HepG2 (cell line): ENCODE measurements at places on chromosomes 4 and X. TPM values are rescaled to one million over a fixed set of nuclear protein-coding genes. Genes with fewer than 3 reads are reported as not detected.

DNA sequence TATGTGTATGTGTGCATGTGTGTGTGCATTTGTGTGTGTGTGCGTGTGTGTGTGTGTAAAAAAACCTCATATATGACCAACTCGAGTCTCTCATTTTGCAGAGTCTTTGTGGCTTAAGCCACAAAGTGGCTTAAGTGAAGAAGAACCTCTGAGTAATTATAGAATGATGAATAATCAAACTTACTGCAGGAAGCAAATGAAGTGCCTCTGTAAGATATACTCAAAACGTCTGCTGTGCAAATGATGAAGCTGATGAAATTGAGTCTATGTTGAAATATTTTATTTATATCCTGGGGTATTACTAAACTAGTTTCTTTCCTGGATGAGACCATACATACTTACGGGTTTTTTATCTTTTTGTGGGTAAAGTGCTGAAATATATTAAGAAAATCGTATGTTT lies 1198.7 kb downstream of the PCDH7 start:
- DNase-seq, result no peak
- H3K36me3 ChIP-seq, result no peaks in the 10 kb centered on the region
- H3K4me3 ChIP-seq, result no peak overlapping the region
- no peaks in the 10 kb centered on the region for H3K27me3 ChIP-seq
- H3K27ac ChIP-seq, result no peak overlapping the region

GRCh38 chrX:79117078-79117477 lies 27.4 kb upstream of the GPR174 start:
- no peak for DNase-seq
- no peak overlapping the region for H3K27ac ChIP-seq
- H3K27me3 ChIP-seq, result no peaks in the 10 kb centered on the region
- H3K4me1 ChIP-seq, result no peaks in the 10 kb centered on the region
- no peaks in the 10 kb centered on the region for H3K36me3 ChIP-seq
- H3K4me3 ChIP-seq, result no peak overlapping the region

DNA sequence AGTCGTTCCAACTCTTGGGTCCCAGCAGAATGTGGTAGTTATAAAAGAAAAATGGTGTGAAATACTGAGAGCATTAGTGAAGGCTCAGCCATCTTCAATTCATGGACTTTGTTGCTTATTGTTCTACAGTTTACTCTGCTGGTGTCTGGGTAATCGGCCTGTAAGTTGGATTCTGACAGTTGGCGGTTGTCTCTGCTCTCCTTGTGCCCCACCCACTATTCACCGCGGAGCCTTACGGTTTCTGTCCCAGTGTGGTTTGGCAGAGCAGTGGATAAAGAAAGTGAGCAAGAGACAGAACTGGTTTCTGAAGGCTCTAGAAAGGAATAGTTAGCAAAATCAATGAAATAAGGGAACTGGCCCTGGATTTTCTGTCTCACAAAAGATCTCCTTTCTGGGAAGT lies 9.1 kb downstream of the LONRF3 start:
- no peaks in the 10 kb centered on the region for H3K27me3 ChIP-seq
- H3K4me1 ChIP-seq, result no peaks in the 10 kb centered on the region
- no peak for DNase-seq
- H3K36me3 ChIP-seq, result peaks cover 5% of the 10 kb centered on the region

DNA sequence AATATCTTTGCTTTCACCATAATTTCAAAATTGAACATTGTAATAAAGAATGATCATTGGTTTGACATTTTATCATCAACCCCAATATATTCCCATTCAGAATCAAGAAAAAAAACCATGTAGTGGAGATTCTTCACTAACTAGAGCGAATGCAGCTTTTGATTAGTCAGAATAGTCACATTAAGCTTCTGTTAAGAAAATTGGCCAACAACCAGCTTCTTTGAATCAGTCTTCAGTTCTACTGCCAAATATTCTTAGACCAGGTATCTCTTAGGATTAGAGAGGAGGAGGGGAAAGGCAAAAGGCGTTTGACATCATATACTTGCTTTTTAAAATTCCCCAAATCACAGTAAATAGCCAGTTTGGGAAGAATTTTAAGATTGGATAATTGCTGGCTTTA lies 22.2 kb upstream of the TBC1D8B start:
- no peaks in the 10 kb centered on the region; the same call in 1 of the 2 replicates for H3K36me3 ChIP-seq
- H3K4me1 ChIP-seq, result peaks cover 23% of the 10 kb centered on the region
- no peak overlapping the region for H3K4me3 ChIP-seq
- H3K27ac ChIP-seq, result no peak overlapping the region
- no peak for DNase-seq

GRCh38 chrX:22300130-22300529 lies 27.4 kb downstream of the CBLL2 start:
- no peaks in the 10 kb centered on the region for H3K36me3 ChIP-seq
- H3K27ac ChIP-seq, result no peak overlapping the region
- DNase-seq, result no peak
- H3K4me3 ChIP-seq, result no peak overlapping the region
- H3K4me1 ChIP-seq, result no peaks in the 10 kb centered on the region

GRCh38 chrX:40773809-40774208 lies 38.5 kb upstream of the MED14 start:
- H3K4me1 ChIP-seq, result no peaks in the 10 kb centered on the region
- H3K27ac ChIP-seq, result no peak overlapping the region
- no peaks in the 10 kb centered on the region for H3K36me3 ChIP-seq
- H3K4me3 ChIP-seq, result no peak overlapping the region
- DNase-seq, result no peak

DNA sequence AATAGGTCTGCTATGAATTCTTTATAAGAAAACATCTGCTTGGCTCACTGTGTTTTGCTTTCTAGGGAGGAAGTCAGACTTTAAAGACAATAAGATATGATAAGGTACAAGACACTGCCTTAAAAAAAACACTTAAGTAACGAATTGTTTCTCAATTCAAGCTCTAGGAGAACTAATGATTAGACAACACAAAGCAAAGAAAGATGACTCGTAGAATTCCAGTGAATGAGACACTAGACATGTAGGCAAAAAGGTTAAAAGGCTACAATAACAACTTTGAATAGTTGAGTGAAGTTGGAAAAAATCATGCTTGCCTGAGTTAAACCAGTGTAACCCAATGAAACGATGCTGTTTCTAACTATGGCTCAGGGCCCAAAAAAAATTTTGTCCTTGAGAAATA lies 344.4 kb upstream of the ACTRT1 start:
- H3K4me3 ChIP-seq, result no peak overlapping the region
- no peak for DNase-seq
- H3K27me3 ChIP-seq, result no peaks in the 10 kb centered on the region
- no peaks in the 10 kb centered on the region for H3K4me1 ChIP-seq
- no peaks in the 10 kb centered on the region for H3K36me3 ChIP-seq
- H3K27ac ChIP-seq, result no peak overlapping the region

DNA sequence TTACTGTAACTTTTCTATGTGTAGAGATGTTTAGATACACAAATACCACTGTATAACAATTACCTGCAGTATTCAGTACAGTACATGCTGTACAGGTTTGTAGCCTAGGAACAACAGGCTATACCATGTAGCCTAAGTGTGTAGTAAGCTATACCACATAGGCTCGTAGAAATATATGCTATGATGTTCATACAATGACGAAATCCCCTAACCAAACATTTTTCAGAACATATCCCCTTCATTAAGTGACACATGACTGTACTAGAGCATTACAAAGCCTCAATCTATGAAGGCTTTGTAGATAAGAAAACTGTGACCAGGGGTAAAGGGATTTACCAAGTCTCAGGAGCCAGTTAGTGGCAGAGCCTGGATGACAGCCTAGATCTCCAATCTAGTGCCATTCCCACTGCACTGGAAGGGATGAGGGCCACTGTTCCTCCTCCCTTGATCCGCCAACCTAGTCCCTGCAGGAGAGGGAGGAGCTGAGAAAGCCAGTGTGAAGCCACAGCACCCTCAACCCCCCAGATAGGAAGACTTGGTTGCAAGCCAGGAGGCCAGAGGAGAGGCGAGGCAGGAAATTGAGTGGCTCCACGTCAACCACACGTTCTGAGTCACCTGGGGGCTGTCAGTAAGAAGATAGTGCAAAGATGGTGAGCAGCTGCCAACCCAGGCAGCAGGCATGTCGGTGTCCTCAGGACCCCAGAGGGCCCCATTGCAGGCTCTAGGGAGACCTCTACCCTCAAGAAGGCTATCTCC lies 227.7 kb downstream of the BCOR start:
- no peak overlapping the region for H3K4me3 ChIP-seq
- no peaks in the 10 kb centered on the region for H3K4me1 ChIP-seq
- no peaks in the 10 kb centered on the region for H3K27me3 ChIP-seq
- no peak overlapping the region for H3K27ac ChIP-seq
- DNase-seq, result no peak

DNA sequence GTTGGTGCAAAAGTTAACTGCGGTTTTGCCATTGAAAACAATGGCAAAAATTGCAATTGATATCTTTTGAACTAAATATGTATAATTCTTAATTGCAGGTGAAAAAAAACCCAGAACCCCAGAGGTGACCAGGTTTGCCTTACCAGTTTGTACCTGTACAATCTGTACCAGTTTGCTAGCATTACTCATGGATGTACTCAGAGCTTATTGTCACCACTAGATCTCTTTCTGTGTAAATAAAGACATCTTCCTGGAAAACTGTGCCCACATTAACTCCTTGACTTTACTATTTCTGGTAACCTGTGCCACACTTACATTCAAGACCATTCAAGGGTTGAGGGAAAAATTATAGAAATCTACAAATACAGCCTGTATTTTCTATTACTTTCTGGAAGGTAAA lies 139.7 kb downstream of the ELOVL6 start:
- H3K4me1 ChIP-seq, result peaks cover 17% of the 10 kb centered on the region
- no peaks in the 10 kb centered on the region for H3K27me3 ChIP-seq
- H3K36me3 ChIP-seq, result peaks cover 7% of the 10 kb centered on the region; the same call in 2 of the 3 replicates
- H3K4me3 ChIP-seq, result no peak overlapping the region
- no peak overlapping the region for H3K27ac ChIP-seq
- DNase-seq, result no peak

GRCh38 chrX:110222497-110223257 lies 95.2 kb downstream of the AMMECR1 start:
- no peaks in the 10 kb centered on the region for H3K36me3 ChIP-seq
- H3K27ac ChIP-seq, result no peak overlapping the region
- H3K27me3 ChIP-seq, result no peaks in the 10 kb centered on the region

DNA sequence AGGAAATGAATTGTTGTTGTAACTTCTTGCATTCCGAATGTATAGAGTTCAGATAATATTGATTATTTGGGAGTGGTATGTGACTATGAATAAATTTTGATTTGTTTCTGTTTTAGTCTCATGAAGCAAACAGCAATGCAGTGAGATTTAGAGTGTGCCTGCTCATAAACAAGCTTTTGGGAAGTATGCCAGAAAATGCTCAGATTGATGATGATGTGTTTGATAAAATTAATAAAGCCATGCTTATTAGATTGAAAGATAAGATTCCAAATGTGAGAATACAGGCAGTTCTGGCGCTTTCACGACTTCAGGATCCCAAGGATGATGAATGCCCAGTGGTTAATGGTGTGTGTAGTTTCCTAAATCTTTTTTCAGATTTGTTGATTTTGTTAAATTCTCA lies 2.0 kb downstream of the NCAPG start:
- H3K36me3 ChIP-seq, result peaks cover 23% of the 10 kb centered on the region; the same call in 2 of the 3 replicates
- DNase-seq, result no peak
- H3K4me3 ChIP-seq, result peak overlapping the region; percentile 21; the same call in 1 of the 2 replicates
- no peak overlapping the region for H3K27ac ChIP-seq
- no peaks in the 10 kb centered on the region; the same call in 2 of the 3 replicates for H3K27me3 ChIP-seq

GRCh38 chrX:27276751-27277150 lies 186.4 kb downstream of the PPP4R3C start:
- no peak overlapping the region for H3K27ac ChIP-seq
- no peaks in the 10 kb centered on the region for H3K4me1 ChIP-seq
- no peak overlapping the region for H3K4me3 ChIP-seq
- no peak for DNase-seq
- H3K27me3 ChIP-seq, result no peaks in the 10 kb centered on the region

DNA sequence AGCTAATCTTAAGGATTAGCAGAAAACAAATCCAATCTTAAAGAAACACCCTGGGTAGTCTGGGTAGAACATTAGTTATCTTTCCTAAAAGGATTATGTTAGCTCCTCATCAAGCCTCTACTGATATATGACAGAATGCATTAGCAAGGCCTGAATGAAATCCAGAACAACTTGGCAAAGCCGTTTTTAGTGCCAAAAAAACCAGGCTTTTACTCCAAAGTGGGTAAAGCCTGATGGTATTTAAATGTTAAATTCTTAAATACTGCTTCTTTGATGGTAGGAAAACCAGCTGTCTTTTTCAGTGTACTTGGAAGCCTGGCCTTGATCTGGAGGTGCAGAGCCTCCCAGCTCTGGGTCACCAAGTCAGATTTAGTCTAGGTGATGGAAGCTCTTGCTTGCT lies 120.4 kb downstream of the GATB start:
- no peaks in the 10 kb centered on the region for H3K36me3 ChIP-seq
- DNase-seq, result no peak
- no peaks in the 10 kb centered on the region for H3K27me3 ChIP-seq
- H3K4me3 ChIP-seq, result no peak overlapping the region

GRCh38 chr4:99074816-99075215 lies 13.8 kb downstream of the ADH5 start:
- peaks cover 38% of the 10 kb centered on the region for H3K4me1 ChIP-seq
- no peak overlapping the region for H3K4me3 ChIP-seq
- no peaks in the 10 kb centered on the region for H3K27me3 ChIP-seq
- peaks cover 8% of the 10 kb centered on the region for H3K36me3 ChIP-seq

DNA sequence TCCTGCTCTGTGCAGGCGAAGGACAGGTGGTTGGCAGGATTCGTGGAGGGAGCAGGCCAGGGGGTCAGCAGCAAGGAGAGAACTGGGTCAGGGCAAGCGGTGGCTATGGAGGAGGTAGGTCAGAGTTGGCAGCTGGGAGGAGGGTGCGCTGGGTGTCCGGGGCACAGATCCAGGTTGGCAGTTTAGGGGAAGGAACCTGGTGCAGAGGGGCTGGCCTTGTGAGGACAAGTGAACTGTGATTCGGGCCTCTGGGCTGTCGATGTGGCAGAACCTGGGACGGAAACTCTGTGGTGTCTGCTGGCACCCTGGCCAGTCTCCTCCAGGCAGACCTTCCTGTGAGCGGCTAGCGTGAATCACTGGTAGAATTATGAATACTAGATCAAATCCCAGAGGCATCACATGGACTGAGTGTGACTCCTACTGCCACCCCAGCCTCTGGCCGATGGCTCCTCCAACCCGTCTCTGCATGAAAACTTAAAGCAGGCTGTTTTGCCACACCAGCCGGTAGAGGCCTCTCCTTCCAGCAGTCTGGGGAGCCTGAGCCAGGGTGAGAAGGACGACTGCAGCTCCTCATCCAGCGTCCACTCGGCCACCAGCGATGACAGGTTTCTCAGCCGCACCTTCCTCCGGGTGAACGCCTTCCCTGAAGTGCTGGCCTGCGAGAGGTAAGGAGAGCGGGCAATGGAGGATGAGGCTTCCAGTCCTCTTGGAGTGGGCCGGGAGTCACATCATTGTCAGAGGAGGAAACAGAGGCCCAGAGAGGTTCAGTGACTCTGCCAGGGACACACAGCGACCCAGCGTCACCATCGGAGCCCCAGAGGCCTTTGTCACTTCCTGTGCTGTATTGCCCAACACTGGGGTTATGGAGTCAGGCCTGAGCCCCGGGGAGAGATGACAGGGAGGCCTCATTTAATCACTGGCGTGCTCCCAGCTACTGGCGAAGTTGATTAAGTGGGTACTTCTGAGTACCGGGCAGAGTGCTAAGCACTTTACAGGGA lies 20.3 kb downstream of the EVC start:
- no peaks in the 10 kb centered on the region for H3K4me1 ChIP-seq
- H3K4me3 ChIP-seq, result no peak overlapping the region
- peaks cover 64% of the 10 kb centered on the region; the same call in 2 of the 3 replicates for H3K36me3 ChIP-seq
- H3K27ac ChIP-seq, result no peak overlapping the region

GRCh38 chrX:54824722-54825121 lies 17.2 kb downstream of the MAGED2 start:
- no peak overlapping the region for H3K27ac ChIP-seq
- no peaks in the 10 kb centered on the region for H3K4me1 ChIP-seq
- H3K36me3 ChIP-seq, result no peaks in the 10 kb centered on the region
- H3K27me3 ChIP-seq, result no peaks in the 10 kb centered on the region
- DNase-seq, result no peak

Gene SRPK3
- 0.22 TPM in 1 of 2 replicates, not detected in the other for total RNA-seq

Gene NHSL2
- total RNA-seq, result not detected in 2 replicates

Gene DCAF8L2
- total RNA-seq, result not detected in 2 replicates

Gene CYTL1
- total RNA-seq, result not detected in 2 replicates

Gene TRIM61
- total RNA-seq, result not detected in 2 replicates
